Activated CD4-positive, alpha-beta memory T cell treated with anti-CD3 and anti-CD28 coated beads, Interleukin-2, amount 10 ng/mL, durations not matched to agents 7 days and 5 days (primary cell): ENCODE measurements at places on chromosomes 2 and 18. TPM values are rescaled to one million over a fixed set of nuclear protein-coding genes. Genes with fewer than 3 reads are reported as not detected.

The LOXHD1 gene
- not detected for total RNA-seq

DNA sequence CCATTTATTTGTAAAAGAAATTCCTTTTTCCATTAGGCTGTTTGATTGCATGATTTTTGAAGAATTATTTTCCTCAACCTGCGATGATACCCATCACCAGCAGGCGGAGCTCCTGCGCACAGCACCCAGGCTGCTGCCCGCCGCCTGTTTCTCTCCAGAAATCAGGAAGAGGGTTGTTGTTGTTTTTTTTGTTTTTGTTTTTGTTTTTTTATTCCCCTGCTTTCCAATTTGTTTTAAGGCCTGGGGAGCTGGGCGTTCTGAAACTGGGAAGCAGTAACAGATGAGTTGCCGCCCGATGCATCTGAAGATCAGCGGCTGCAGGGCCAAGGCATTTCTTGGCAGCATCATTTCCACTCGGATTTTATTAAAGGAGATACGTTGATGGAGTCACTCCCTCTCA is 132.1 kb downstream of the MBP start:
- H3K27ac ChIP-seq = no peak overlapping the region
- no peaks in the 10 kb centered on the region for H3K36me3 ChIP-seq
- H3K4me1 ChIP-seq = peaks cover 38% of the 10 kb centered on the region
- peaks cover 5% of the 10 kb centered on the region for H3K27me3 ChIP-seq

The DSC1 gene
- total RNA-seq = not detected

DNA sequence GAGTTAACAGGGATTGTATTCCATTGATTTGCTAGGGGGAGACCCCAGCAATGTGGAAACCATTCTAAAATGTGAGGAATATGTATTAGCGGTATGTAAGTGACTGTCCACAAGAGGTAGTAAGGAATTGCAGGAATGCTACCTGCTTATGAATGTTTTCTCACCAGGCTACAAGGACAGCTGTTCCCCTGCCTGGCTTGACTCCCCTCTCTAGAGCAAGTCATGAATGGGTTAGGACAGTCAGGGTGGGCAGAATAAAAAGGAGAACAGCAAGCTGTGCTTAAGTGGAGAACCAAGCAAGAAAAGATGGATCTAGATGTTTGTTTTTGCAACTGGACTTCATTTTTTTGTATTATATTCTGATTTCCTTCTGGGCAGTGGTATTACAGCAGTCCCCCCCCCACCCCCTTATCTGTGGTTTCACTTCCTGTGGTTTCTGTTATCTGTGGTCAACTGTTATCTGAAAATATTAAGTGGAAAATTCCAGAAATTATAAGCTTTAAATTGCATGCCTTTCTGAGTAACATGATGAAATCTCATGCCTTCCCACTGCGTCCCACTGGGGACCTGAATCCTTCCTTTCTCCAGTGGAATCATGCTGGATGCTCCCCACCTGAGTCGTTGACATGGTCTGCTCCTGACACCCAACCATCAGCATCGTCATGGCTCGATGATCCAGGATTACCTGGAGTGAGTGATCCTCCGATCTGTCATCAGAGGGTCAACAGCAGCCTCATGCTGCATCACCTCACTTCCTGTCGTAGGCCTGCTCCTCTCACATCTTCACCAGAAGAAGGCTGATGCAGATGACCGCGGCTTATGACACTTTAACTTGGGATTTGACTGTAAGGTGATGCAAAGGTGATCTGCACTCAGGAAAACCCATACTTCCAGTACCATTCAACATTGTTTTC is 52.2 kb downstream of the VAPA start:
- H3K27ac ChIP-seq = no peak overlapping the region
- H3K27me3 ChIP-seq = peaks cover 30% of the 10 kb centered on the region
- no peak for DNase-seq
- H3K36me3 ChIP-seq = no peaks in the 10 kb centered on the region

DNA sequence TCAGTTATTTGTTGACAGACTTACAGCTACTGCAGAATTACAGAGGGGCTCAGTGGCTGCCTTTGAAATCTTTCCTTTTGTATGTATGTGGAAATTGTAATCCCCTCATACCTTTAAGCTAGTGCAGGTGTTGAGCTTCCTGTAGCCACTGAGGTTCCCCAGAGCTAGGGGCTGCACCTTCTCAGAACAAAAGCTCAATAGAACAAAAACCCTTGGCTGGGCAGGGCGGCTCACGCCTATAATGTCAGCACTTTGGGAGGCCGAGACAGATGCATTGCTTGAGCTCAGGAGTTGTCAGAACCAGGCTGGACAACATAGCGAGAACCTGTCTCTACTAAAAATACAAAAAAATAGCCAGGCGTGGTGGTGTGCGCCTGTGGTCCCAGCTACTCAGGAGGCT is 41.3 kb upstream of the CHMP1B start:
- no peaks in the 10 kb centered on the region for H3K4me1 ChIP-seq
- no peaks in the 10 kb centered on the region for H3K36me3 ChIP-seq
- H3K4me3 ChIP-seq = no peak overlapping the region
- peaks cover 9% of the 10 kb centered on the region for H3K27me3 ChIP-seq

DNA sequence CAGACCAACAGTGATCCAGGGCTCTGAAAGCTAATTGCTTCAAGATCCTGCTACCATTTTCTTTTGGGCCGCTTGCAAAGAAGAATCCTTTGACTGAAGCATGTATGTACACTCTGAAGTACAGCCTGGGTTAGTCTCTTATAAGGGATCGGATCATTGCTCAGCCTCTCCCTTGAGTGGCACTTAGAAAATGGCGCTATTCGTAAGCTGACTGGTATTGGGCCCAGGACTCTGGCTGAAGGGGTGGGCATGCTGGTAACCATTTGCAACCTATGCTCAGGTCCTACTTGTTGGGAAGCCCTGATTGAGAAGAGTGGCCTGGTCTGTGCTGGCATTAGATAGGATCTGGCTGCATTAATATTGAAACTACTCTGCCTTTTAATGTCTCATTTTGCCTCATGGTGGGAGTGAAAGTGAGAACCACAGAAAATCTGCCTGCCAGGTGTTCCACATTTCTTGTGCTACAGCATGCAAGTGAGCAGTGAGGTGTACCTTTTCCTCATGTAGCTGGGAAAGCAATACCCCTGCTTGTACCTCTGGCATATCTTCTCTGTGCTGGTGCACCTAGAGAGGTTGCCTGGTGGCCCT is 661 bp upstream of the MGAT5 start:
- peaks cover 17% of the 10 kb centered on the region for H3K36me3 ChIP-seq
- H3K27ac ChIP-seq = no peak overlapping the region
- no peak for DNase-seq

GRCh38 chr18:12394428-12394827 is 13.3 kb upstream of the PRELID3A start:
- peak; percentile 23 for DNase-seq
- no peaks in the 10 kb centered on the region for H3K4me1 ChIP-seq
- no peak overlapping the region for H3K4me3 ChIP-seq
- no peaks in the 10 kb centered on the region for H3K36me3 ChIP-seq

The FAM237A gene
- total RNA-seq = not detected

The RNU2-63P gene
- 14.6 TPM for total RNA-seq

DNA sequence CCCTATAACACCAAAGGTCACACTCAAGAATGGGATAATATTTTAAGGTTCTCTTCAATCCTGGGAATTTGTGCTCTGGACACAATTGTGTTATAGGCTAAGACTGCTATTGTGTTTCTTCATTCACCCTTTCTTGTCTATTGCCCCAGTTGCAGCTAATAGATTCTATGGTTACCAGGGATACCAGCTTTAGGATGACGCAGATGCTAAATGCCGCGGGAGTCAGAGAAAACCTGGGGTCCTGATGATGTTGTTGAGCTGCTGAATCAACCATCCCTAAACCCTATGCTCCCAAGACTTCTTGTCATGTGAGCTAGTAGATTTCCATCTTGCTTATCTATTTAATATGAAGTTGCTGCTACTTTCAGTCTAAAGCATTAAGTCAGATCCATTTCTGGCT is 5.4 kb downstream of the CRYGD start:
- H3K4me1 ChIP-seq = peaks cover 1% of the 10 kb centered on the region
- DNase-seq = no peak
- H3K4me3 ChIP-seq = no peak overlapping the region
- H3K27ac ChIP-seq = no peak overlapping the region

The SF3B1 gene
- 304 TPM for total RNA-seq

- no peaks in the 10 kb centered on the region for H3K27me3 ChIP-seq
- H3K4me3 ChIP-seq = no peak overlapping the region
- H3K27ac ChIP-seq = no peak overlapping the region
- H3K4me1 ChIP-seq = no peaks in the 10 kb centered on the region
- DNase-seq = no peak
Observed at GRCh38 chr18:8018701-8019331, 451.7 kb downstream of the PTPRM start.

- H3K36me3 ChIP-seq = peaks cover 11% of the 10 kb centered on the region
- H3K4me1 ChIP-seq = peaks cover 23% of the 10 kb centered on the region
- no peak for DNase-seq
- no peak overlapping the region for H3K27ac ChIP-seq
Observed at GRCh38 chr2:179263015-179263414, 1.6 kb downstream of the SESTD1 start.

GRCh38 chr2:160076914-160077313 is 14.5 kb upstream of the PLA2R1 start:
- no peak for DNase-seq
- no peaks in the 10 kb centered on the region for H3K4me1 ChIP-seq
- no peaks in the 10 kb centered on the region for H3K36me3 ChIP-seq
- H3K27me3 ChIP-seq = peaks cover 7% of the 10 kb centered on the region

GRCh38 chr2:44549856-44550255 is 188.1 kb downstream of the CAMKMT start:
- H3K4me3 ChIP-seq = no peak overlapping the region
- no peak overlapping the region for H3K27ac ChIP-seq
- DNase-seq = no peak
- no peaks in the 10 kb centered on the region for H3K27me3 ChIP-seq
- H3K36me3 ChIP-seq = no peaks in the 10 kb centered on the region
- peaks cover 7% of the 10 kb centered on the region for H3K4me1 ChIP-seq

The CHRNG gene
- total RNA-seq = not detected

The UGT1A5 gene
- total RNA-seq = not detected
